ENCODE measurements at places on chromosomes 12 and 14.

DNA sequence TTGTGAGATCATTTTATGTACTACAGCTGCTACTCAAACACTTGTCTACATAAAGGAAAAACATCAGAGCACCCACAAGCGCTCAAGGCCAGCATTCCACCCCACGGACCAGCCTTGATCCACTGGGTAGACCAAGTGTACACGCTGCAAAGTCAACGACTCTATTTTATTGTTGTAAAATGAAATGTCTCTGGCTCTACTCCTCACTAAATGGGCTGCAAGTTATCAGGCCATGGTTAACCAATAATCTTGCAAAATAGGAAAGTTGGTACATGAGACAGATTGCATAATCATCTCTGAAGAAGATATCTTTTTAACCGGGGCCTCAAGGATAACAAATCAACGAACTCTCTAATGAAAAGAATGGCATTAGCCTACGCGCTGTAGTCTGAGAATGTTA, 69.9 kb upstream of the FOXN3 start:
- DNase-seq = no peak

GRCh38 chr12:11661491-11662089, 12.1 kb downstream of the ETV6 start:
- DNase-seq = no peak

DNA sequence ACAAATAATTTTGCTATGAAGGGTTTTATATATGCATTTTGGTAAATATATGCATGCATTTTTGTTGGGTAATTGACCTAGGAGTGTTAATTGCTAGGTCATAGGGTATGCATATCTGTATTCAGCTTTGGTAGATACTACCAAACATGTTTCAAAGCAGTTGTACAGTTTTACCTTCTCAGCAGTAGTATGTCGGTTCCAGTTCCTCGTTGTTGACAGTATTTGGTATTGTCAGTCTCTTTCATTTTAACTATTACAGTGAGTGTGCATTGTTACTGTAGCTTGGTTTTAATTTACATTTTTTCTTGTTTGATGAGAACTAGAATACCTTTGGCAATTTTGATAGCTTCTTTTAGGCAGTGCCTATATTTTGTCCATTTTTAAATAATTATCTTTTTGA, 98.9 kb downstream of the ARID2 start:
- DNase-seq = no peak

DNA sequence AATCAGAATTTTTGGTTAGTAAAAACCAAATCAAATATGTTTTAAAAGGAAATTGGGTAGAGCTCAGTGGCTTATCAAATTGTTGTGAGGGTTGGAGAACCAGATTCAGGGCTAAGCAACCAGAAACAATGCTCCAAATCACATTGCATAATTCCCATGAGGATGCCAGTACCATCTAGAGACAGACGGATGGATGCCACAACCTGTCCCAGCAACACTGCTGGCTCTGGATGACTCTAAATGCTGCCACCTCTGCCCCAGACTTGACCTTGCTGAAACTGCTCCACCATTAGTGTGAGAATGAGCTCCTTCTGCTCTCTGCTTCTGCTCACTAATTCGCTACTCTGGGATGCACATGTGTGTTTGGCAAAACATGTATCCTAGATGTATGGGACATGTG, 43.9 kb downstream of the FRS2 start:
- no peak for DNase-seq

DNA sequence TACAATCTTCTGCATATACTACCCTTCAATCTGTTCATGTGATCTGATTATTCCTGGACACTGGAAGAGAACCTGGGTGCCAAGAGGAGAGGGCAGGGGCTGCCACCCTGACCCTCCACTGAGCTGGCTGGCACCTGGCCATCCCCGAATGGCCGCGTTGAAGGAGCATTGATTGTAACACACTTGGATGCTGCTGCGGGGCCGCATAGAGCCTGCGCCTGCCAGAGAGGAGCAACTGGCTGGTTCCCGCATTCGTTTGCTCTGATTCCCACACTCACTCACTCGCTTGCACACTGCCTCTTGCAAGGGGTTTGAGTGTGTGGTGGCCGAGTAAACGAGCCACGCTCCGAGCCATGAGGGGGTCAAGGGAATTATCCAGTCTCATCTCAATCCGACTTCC, 32.4 kb downstream of the PSEN1 start:
- no peak for DNase-seq

DNA sequence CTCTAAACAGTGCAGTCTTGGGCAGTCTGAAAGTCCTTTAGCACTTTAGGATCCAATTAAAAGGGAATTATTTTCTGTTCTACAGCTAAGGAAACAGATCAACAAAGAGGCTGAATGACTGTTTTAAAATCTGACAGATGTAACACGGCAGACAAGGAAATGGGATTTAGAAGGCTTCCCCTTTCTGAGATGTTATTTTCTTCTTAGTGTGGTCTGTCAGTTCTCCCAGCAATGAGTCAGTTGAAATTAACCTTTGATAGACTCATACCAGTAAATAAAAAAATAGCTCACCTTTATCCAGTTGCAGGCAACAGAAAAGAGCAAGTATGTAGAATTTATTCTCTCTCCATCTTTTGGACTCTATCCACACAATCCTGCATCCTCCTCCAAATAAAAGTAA, 98.1 kb downstream of the NEDD1 start:
- DNase-seq = no peak

DNA sequence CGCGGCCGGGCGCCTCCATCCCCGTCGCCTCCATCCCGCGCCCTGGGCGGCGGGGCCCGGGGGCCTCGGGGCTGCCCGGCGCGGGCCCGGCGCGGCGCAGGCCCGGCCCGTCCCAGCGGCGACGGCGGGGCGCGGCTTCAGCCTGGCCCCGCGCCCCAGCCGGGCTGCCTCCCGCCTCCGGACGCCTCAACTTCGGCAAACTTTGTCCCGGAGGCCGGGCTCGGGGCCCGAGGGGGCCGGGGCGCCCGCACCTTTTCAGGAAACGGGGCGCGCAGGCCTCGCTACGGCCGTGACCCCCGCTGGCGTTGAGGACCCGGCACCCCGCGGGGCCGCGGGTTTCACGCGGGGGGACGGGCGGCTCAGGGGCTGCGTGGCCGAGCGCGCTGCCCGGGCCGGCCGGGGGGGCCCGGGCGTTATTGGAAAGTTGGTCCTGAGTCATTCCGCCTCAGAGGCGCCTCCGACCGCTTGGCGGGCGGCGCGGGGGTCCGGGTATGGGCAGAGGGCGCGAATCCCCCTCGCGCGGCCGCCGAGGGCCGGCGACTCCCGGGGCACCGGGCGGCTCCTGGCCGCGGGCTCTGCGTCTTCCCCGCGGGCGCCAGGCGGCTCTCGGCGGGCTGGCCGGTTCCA, 575 bp downstream of the TRAF3 start:
- DNase-seq = peak; percentile 16

- no peak for DNase-seq
These were observed 106.9 kb upstream of the OR4E1 start for GRCh38 chr14:21780429-21781084.
